ENCODE measurements at places on chromosomes 5 and 9. TPM values are rescaled to one million over a fixed set of nuclear protein-coding genes. Genes with fewer than 3 reads are reported as not detected.

GRCh38 chr5:16454686-16455085, 10.9 kb downstream of the ZNF622 start:
- no peak for DNase-seq

Gene PCDHB9
- 1.8 TPM for total RNA-seq

DNA sequence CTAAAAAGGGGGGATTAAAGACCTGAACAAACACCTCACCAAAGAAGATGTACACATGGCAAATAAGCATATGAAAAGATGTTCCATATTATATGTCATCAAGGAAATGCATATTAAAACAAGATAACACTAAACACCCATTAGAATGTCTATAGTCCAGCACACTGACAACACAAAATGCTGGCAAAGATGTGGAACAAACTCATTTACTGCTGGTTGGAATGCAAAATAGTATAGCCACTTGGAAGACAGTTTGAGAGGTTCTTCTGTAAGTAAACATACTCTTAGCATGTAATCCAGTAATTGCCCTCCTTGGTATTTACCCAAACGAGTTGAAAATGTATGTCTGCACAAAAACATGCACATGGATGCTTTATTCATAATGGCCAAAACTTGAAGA, 73.6 kb downstream of the RGMB start:
- DNase-seq = no peak

- no peak for DNase-seq
These were observed 8.8 kb upstream of the GLIPR2 start for GRCh38 chr9:36127652-36128244.

GRCh38 chr5:137567226-137567625, 68.1 kb upstream of the SPOCK1 start:
- DNase-seq = no peak

GRCh38 chr9:121268598-121268850, 562 bp downstream of the GSN start:
- DNase-seq = no peak

Gene PCDHB8
- not detected for total RNA-seq

Gene TIMD4
- total RNA-seq = not detected

GRCh38 chr9:134474055-134474370, 147.8 kb downstream of the RXRA start:
- DNase-seq = peak; percentile 12

GRCh38 chr9:30967476-30967875, 1417.0 kb upstream of the ACO1 start:
- peak; percentile 27 for DNase-seq

DNA sequence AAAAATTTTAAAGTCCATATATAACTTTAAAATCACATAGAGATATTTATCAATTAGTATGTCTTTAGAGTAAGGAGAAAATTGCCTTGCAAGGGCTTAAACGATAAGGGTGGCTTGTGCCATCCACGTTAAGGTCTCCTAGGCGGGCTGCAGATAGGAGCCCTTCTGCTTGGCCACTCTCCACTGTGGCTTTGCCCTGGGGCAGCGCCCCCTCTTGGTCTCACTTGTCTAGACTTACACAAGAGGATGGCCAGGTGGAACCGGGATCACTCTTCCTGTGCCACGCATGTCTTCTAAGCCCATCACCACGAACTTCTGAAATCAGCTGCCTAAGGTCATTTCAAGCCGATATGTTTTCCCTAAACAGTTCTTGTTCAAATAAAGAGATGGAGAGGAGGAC, 2.9 kb downstream of the FPGS start:
- peak; percentile 36 for DNase-seq

DNA sequence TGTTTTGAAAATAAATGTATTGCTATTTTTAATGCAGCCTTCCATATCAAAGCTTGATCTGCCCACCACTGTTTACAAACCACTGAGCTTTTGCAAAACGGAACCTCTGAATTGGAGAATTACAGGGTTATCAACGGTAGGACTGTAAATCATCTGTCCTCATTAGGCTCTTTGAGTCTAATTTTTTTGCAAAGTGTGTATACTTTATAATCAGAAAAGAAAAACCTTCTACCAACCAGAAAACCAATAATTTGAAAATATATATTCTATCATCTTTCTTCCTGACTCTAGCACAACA, 6.8 kb upstream of the SLC2A8 start:
- DNase-seq = no peak

Gene IL7R
- total RNA-seq = 0.44 TPM

GRCh38 chr5:161134956-161135355, 282.9 kb upstream of the ATP10B start:
- no peak for DNase-seq

Gene FBP1
- not detected for total RNA-seq

Gene ELAVL2
- 1.6 TPM for total RNA-seq

DNA sequence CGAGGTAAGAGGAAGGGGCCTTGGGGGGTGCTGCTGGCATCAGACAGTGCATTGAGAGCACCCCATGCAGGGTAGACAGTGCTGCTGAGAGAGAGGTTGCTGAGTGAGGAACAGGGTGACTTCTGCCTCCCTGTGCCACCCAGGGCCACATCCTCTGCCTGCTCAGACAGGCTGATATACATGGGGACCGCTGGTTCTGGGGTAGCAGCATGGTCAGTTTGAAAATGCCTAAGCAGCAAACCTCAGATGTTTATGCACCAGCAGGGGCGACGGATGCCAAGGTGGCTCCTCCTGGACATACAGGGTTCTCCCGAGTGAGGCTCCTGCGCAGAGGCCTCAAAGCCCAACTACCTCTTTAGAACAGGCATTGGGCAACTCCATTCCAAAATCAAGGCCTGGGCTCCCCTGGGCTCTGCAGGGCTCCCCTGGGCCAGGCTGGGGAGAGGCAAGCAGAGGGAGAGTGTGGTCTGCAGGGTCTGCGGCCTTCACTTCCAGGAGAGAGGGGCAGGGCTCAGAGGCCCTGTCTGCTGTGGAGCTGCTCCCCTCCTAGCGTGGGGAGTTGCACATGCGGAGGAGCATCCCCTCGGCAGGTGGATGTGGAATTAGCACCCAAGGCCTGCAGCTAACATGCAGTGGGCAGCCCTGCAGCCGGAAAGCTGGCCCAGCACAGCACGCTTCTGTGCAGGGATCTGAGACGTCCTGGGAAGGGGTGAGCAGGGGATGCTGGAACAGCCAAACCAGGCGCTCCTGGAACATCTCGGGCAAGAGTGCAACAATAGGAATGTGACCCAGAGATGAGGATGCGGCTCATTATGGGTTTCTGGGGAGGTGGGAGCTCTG, 46.5 kb downstream of the IRX2 start:
- no peak for DNase-seq

Gene TEK
- 0.91 TPM for total RNA-seq

- DNase-seq = peak; percentile 32
These were observed 19.0 kb upstream of the FER start for GRCh38 chr5:108728566-108729241.

DNA sequence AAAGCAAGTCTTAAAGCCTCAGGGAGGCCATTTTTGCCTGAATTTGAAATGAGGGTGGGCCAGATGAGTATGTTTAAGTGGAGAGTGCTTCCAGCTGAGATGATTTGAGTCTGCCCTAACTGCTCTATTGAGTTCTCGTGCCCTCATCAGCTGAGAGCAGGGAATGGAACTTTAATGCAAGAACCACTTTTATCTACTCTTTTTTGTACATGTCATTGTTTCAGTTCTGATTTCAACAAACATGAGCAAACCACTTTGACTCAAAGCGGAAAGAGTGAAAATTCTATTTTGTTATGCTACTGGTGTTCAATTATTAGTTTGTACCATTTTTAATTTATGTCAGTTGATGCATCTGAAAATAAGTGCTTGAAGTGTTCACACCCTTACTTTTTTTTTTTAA, 35.8 kb downstream of the DCAF10 start:
- DNase-seq = no peak

Gene SPATA31E1
- total RNA-seq = not detected

Gene LCN15
- total RNA-seq = not detected

- no peak for DNase-seq
These were observed 24.6 kb upstream of the COL27A1 start for GRCh38 chr9:114130624-114131277.

- DNase-seq = no peak
These were observed 6.7 kb downstream of the EBF1 start for GRCh38 chr5:159092972-159093371.

Gene ROR2
- 0.10 TPM for total RNA-seq

Gene ARID3C
- total RNA-seq = not detected

Gene SHC3
- 0.02 TPM for total RNA-seq

- DNase-seq = no peak
These were observed 24.2 kb upstream of the ZBTB34 start for GRCh38 chr9:126836216-126836615.

DNA sequence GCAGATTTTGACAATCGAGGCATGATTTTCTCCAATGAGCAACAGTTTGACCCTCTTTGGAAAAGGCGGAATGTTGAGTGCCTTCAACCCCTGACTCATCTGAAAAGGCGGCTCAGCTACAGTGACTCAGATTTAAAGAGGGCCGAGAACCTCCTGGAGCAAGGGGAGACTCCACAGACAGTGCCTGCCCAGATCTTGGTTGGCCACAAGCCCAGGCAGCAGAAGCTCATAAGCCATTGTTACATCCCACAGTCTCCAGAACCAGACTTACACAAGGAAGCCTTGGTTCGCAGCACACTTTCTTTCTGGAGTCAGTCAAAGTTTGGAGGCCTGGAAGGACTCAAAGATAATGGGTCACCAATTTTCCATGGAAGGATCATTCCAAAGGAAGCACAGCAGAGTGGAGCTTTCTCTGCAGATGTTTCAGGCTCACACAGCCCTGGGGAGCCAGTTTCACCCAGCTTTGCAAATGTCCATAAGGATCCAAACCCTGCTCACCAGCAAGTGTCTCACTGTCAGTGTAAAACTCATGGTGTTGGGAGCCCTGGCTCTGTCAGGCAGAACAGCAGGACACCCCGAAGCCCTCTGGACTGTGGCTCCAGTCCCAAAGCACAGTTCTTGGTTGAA, 13.6 kb downstream of the PTPDC1 start:
- peak; percentile 96 for DNase-seq

Gene DAB2
- total RNA-seq = 0.68 TPM

DNA sequence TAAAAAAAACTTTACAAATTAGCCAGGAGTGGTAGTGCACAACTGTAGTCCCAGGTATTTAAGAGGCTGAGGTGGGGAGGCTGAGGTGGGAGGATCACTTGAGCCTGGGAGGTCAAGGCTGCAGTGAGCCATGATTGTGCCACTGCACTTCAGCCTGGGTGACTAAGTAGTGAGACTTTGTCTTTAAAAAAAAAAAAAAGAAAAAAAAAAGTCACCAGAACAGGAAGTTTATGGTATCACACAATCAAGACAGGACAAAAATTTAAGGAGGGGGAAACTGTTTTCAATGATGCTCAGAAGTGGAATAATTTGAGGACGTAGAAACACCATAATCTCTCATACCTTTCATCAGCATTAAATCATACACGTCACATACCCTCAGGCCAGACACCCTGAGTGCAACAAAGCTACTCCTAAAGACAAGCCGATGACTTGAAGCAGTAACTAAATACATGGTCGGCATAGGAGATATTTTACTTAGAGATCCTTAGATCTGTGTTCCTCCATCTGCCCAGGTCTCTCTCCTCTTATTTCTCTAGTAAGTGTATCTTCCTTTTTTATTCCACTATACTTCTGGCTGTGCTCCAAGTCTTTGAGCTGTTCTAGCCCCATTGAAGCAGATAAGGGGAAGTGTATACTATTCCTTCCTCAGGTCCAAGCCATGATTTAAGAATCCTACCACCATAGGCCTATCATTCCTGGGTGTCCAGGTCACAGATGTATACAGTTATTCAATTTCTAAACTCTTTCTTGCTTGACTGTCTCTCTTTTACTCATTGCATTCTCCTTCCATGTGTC, 91.3 kb upstream of the APC start:
- DNase-seq = no peak

- no peak for DNase-seq
These were observed 169.0 kb upstream of the GRIA1 start for GRCh38 chr5:153321478-153321877.

GRCh38 chr5:3943859-3944258, 348.2 kb downstream of the IRX1 start:
- DNase-seq = no peak

Gene GMCL2
- total RNA-seq = not detected

DNA sequence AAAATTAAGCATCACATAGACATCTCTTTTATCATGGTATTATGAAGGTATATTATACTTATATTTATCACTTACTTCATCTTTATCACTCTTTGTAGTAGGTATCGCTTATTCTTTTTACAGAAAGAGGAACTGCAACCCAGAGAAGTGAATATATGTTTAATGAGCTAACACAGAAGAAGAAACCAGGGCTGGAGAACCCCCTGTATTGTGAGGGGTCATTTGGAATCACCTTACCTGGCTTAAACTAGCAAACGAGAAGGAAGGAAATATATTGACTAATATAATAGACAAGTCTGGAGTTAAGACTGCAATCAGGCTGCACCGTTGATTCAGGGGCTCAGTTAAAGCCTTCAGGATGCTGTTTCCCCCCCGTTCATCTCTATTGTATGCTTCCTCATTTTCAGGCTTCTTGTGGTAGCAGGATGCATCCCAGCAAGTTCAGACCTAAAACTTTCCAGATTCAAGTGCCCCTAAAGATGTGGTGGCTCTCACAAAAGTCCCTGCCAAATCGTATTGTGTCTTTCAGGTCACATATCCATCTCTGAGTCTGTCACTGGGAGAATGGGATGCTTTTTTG, 146.4 kb downstream of the GCNT1 start:
- DNase-seq = no peak

Gene SPRY4
- total RNA-seq = 41.9 TPM

Gene GHR
- 1.8 TPM for total RNA-seq

DNA sequence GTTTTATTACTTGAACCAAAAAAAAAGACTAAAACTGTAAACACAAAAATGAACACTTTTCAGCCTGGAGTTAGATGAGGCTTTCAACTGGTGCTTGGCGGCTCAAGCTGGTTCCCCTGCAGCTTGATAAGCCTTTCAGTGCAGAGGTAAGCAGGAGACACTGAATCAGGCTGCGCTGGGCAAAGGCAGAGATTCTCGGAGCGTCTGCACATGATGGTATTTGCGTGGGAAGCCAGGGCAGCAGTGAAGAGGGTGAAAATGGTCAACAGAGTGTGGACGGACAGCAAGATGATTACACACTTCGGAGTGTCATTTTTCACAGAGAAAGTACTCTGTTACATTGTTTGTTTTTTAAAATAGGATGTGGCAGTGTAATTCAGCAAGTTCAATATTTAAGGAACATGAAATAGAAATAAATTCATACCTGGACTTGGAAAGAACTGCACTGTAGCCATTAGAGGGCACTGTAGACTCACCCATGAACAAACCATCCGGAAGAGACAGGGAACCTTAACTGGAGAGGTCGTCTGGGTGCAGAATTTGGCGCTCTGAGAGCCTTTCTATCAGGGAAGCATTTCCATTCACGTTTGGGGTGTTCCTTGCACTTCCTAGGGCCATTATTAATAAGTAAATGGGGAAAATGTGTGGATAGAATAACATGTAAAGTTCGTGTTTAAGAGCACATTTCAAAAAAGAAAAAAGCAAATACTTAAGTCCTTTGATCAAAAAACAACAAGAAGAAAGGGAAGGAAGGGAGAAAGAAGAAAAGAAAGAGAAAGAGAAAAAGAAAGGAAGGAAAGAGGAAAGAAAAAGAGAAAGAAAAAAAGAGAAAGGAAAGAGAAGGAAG, 69.8 kb downstream of the ICE1 start:
- peak; percentile 69 for DNase-seq
